Fibroblast of skin of scalp (primary cell): ENCODE measurements at places on chromosomes 7 and 10.

DNA sequence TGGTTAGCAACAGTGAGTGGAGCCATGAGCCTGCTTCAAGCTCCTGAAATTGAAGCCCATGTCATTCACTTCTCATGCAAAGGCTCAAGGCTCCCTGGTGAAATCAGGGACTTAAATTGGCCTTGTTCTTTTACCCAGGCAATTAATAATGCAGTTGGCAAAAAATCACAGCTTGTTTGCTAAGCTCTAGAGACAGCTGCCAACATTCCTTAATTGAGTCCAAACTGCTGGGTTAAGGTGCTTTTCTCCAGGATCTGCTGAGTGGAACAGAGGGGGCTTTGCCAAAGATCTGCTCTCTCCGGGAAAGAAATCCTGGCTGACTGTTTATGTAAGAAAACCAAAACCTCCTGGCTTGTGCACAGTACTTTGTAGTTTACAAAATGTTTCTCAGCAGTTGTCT is 257.6 kb upstream of the GHITM start:
- no peak for DNase-seq

- no peak for DNase-seq
These were observed 16.6 kb upstream of the ITIH2 start for GRCh38 chr10:7686351-7687171.

DNA sequence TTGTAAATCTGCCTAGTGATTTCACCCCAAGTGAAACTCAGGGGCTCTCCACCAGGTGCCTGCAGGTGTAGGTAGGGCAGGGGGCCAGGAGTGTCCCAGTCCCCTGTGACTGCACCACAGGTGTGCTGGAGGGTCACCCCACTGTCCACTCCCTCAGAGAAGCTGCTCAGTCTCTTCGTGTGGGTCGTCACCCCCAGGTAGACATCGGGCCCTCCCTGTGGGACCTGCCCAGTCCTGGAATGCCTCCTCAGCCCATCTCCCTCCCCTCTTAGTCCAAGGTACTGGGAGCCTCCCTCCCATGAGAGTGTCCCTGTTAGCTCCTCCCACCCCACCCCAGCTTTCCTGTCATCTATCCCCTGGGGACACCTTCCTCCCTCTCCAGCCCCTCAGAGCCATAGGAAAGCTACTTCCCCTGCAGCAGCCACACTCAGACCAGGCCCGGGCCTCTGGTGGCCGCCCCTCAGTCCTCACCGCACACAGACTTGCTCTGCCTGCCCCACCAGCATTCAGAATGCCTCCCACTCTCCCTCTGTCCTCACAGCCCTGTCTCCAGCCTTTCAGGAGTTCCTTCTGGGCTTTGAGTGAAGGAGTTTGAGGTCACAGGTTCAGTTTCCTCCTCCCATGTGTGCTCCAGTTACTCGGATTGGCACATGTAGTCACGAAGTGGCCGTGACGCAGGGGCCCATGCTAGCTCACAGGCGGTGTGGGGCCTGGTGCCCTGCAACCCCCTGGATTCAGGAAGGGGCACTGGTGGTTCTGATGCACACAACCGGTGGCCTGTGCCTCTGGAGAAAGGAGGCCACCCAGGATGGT is 5.1 kb downstream of the ALOX5 start:
- no peak for DNase-seq

DNA sequence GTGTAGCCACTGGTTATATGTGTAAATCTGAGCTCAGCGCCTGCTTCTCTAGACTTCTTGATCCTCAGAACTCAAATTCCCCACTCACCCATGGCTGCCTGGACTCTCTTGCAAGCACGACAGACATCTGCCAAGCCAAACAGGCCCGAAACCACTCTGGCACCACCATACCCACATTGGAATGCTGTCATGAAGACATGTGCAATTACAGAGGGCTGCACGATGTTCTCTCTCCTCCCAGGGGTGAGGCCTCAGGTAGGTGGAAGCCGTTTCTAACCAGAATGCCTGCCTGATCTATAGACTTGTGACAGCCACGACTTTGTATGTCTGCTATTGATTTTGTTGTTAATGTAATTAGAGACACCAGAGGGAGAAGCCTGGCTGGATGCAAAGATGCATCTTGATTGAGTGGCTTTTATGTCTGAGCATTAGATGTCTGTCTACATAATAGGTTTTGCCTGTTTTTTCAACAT is 4.0 kb downstream of the BAMBI start:
- DNase-seq, result no peak

GRCh38 chr10:86523348-86523747 is 1.8 kb upstream of the WAPL start:
- no peak for DNase-seq

DNA sequence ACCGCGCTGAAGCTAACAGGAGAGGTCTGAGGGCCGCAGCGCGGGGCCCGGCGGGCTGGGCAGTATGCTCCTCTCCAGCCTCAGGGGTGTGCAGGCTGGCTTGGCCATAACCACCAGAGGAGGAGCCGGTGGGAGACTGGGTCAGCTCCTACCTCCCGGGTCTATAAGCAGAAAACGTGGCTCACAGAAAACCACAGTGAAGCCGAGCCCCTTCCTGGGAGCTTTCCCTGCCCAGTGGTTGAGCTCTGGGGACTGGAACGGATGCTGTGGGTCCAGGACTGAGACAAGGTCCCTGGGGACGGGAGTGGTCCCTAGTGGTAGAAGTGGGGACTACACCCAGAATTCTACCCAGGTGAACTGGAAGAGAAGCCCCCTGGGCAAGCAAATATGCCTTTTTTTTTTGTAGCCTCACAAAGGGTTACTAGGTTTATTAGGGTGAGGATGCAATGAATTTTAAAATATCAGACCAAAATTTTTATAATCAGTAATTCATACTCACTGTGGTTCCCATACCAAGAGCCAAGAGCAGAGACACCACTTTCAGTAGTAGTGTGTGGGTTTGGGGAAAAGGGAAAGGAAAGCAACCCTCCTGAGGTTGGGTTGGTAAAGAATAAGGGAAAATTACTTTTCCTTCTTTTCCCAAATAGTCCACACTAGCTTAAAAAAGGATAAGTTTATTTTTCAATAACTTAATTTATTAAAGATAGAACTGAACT is 67.9 kb upstream of the PRKCQ start:
- DNase-seq, result peak; percentile 2

DNA sequence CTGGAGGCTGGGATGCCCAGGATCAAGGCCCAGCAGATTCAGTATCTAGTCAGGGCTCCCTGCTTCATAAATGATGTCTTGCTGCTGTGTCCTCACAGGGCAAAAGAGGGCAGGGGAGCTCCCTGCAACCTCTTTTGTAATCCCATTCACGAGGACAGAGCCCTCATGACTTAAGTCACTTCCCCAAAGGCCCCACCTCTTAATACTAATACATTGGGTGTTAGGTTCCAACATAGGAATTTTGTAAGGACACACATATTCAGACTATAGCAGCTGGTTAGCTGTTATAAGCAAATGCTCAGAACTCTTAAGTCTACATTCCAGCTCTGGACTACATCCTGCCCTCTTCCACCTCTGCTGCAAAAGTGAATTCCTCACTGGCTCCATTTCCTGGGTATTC is 63.0 kb downstream of the VOPP1 start:
- peak; percentile 36 for DNase-seq

DNA sequence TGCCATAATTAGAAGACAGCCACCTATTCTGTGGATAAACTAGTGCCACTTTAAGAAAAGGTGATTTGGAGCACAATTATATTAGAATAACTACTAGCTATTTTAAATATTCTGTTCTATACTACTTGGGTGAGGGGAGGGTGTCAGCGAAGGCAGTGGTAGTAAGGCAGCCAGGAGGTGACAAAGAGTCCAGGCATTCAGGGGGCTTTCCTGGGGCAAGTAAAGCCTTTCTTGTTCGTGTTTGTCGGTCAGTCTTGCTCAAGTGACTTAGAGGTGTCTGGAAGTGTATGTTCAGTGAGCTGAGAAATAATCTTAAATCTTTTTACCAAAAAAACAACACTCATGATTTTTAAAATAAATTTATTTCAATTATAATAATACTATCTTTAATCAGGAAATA is 34.4 kb downstream of the ADD3 start:
- no peak for DNase-seq

- DNase-seq, result no peak
These were observed 10.3 kb upstream of the IFIT1B start for GRCh38 chr10:89367529-89367928.

GRCh38 chr7:79165225-79165624 is 288.2 kb downstream of the MAGI2 start:
- DNase-seq, result no peak

DNA sequence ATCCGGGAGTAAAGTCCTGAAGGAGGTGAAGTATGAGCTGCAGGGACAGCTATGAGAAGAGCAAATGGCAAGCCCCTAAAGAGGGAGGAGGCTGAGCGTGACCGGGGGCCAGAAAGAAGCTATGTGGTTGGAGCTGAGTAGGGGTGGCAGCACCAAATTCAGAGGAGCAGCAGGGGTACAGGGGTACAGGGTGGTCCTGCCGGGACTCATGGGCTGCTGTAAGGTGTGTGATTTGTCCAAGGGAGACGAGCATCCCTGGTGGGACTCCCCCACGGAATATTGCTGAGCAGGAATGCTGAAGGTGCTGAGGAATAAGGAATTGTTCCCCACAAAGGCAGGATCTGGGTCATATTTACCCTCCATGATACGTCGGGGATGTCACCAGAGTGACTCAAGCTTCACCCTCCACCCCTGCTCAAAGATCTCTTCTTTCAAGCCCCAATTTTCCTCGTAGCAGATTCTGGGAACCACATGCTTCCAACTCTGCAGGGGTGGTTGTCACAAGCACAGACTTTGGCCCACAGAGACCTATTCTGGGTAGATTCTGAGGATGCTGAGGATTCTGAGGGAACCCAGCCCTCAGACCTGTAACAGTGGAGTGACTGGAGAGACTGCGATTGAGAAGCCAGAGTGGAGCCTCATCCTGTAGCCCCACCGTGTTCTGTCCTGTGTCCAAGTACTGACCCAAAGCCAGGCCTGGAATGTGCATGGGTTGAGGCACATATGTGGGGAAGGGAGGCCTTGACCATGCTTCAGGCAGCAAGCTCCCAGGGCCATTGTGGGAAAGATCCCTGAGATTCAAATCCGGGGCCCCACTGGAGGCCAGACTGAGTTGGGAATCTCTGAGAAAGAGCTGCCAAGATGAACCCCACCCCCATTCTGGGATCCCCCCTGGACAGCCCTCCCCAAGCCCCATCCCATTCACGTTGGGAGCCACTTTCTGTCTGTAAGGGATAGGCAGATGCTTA is 4.2 kb downstream of the SFTPD start:
- no peak for DNase-seq

DNA sequence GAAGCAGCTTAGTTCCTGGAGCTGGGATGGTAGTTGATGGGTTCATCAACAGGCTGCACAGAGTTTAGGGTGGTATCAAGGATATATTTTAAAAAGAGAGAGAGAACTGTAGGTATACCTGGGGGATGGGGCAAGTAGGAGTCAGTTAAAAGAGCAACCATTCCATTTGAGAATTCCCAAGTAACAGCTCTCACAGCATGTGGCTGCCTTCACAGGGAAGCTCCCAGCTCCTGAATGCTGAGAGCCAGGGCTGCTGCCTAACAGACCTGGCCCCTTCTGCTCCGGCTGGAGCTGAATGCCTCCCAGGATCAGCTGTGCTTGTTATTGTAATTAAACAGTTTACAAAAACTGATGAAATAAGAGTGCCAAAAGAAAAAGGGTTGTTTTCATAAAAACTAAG is 58.8 kb upstream of the GPR26 start:
- no peak for DNase-seq

- DNase-seq, result no peak
These were observed 49.7 kb downstream of the TNPO3 start for GRCh38 chr7:129005186-129005585.

DNA sequence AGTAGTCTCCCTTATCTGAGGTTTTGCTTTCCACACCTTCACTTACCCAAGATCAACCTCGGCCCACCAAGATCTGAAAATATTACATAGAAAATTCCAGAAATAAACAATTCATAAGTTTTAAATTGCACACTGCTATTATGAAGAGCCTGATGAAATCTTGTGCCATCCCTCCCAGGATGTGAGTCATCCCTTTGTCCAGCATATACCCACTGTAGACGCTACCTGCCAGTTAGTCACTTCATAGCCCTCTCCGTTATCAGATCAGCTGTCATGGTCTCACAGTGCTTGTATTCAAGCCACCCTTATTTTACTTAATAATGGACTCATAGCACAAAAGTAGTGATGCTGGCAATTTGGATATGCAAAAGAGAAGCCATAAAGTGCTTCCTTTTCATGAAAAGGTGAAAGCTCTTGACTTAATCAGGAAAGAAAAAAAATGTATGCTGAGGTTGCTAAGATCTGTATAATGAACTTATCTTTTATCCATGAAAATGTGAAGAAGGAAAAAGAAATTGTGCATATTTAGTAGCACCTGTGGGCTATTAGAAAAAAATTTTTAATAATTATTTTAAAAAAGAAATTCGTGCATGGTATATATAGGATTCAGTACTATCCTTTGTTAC is 9.8 kb upstream of the MRPS16 start:
- DNase-seq, result peak; percentile 81

- no peak for DNase-seq
These were observed 167.6 kb downstream of the ZNF365 start for GRCh38 chr10:62541811-62542210.

- peak; percentile 20 for DNase-seq
These were observed 534.5 kb upstream of the MKI67 start for GRCh38 chr10:128660726-128661125.

DNA sequence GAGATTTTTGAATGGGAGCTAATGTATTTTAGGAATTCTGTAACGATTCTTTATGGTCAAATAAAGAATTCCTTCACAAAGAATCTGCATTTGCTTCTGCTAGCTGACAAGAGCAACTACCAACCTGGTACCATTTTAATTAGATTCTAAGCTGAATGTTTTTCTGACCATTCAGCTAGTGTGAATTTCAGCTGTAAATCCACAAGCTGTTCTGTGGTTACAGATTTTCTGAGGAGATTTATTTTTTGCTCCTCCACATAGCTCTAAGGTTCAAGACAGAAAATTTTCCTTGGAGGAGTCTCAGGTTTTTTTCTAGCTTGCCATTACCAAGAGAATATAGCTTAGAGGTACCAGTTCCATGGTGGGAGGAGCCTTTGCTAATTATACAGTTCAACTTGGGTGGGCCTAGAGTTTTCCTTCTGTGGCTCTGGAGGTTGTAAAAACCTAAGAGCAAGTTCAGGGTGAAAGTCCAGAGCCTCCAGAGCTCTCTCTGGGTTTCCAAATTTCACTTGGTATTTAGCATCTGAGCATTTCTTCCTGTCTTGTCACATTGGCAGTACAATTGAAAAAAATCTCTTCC is 120.1 kb downstream of the JAZF1 start:
- DNase-seq, result no peak

DNA sequence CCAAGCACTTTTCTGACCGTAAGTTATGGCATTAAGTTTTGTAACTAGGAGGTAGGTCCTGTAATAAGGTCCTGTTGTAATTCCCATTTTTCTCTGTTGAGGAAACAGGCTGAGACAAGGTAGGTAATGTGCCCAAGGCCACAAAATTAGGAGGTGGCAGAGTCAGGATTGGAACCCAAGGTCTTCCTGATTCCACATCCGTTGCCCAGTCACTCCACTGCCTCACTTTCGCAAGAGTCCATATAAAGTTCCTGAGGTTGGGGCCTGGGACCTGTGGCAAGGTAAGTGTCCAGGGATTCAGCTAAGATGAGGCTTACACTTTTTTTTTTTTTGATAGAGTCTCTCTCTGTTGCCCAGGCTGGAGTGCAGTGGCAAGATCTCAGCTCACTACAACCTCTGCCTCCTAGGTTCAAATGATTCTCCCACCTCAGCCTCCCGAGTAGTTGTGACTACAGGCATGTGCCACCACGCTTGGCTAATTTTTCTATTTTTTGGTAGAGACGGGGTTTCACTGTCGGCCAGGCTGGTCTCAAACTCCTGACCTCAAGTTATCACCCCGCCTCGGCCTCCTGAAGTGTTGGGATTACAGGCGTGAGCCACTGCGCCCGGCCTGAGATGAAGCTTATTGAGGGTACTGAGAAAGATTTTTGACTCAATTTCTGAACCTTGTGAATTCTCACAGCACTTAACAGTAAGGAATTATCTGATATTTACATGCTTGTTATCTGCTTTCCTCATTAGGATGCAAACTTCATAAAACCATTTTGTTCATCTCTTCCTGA is 20.3 kb upstream of the GNA12 start:
- DNase-seq, result no peak
